ENCODE measurements at places on chromosomes 12 and 14.
A peak's percentile ranks its signal among the peaks of the same experiment; 100 is the strongest.

GRCh38 chr12:68771223-68771925 lies 25.4 kb downstream of the SLC35E3 start:
- DNase-seq: no peak

DNA sequence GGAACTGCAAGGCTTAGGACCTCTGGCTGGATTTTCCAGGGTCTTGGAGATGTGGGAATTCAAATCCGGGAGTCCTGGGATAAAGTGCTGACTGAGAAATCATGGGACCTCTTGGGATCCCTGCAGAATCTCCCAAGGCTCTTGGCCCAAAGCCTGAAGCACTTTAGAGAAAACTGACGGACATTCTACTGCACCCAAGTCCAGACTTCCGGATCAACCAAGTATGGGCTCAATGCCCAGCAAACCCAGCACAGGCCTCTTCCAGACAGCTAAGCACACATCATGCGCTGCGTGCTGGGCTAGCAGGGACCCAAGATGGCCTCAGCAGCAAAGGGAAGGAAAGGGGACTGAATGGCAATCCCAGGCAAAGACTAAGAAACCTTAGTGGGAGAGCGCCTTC lies 85.0 kb downstream of the ACTN1 start:
- no peak for DNase-seq

- no peak for DNase-seq
Observed at GRCh38 chr12:105296116-105297089, 34.1 kb upstream of the C12orf75 start.

GRCh38 chr14:37994846-37995372 lies 212.8 kb upstream of the SSTR1 start:
- no peak for DNase-seq

DNA sequence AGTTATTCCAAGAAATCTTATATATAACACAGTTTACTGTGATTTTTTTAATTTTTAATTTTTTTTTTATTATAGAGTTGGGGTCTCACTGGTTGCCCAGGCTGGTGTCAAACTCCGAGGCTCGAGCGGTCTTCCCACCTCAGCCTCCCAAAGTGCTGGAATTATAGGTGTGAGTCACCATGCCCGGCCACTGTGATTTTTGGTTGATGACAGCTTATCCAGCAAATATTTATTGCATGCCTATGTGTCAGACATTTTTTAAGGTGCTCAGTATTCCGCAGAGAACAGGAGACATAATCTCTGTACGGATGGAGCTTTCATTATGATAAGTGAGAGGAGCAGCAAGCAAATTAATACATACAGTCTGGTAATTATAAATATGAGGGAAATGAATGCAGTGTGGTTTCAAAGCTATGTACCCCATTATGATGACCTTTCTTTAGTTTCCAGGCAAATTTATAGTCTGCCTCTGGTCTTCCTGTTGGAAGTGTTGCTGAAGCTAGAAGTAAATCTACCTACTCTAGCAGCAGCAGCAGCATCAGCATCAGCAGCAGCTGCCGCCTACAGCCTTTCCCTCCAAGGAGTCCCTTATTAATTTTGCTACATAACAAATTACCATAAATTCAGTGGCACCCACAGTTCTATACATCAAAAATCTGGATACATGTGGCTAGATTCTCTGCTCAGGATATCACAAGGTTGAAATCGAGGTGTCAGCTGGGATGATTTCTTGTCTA lies 32.3 kb downstream of the FRS2 start:
- DNase-seq: no peak

- no peak for DNase-seq
Observed at GRCh38 chr12:12992418-12993130, 7.5 kb downstream of the HEBP1 start.

- DNase-seq: no peak
Observed at GRCh38 chr14:65345266-65345665, 67.3 kb upstream of the FUT8 start.

- no peak for DNase-seq
Observed at GRCh38 chr14:20751963-20752562, 6.4 kb downstream of the EDDM3A start.

DNA sequence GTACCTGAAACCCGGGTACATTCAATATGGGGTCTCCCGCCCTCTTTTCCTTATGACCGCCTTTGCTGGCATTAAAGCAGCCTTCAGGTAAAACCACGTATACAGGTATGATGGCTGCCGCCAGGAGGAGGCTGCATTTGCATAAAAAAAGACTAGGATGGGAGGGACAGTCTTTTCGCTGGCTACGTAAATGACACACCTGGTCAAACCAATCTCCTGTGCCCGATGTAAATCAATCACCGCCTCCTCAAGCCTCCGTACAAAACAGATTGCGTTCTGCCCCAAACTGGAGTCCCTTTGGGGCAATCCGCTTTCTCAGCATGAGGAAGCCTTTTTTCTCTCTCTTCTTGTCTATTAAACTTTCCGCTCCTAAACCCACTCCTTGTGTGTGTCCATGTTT lies 8.1 kb upstream of the ALDH1L2 start:
- no peak for DNase-seq

- DNase-seq: no peak
Observed at GRCh38 chr12:93080452-93080851, 151.4 kb upstream of the EEA1 start.

GRCh38 chr14:104865081-104865630 lies at the start of gene CEP170B:
Gene CEP170B, plus strand, starts transcription at chr14:104865268. Its CDS starts 3,183 bp downstream, at chr14:104868451.
- no peak for DNase-seq

DNA sequence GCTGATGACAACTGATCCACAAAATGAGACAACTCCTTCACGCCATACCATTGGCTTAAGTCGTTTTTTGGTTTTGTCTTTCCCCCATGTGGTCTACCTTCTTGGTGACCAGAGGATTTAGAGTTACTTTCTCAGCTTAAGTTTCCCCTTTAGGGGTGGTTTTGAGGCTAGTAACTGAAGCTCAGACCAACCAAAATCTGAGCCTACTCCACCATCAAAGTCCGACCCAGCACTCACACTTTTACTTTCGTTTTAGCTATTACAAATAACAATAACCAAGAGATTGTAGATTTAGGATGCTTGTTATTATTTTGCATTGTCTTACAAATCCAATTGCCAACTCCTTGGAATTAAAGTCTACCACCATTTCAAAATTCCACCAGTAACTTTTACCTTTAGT lies 130.6 kb upstream of the MDM1 start:
- no peak for DNase-seq

DNA sequence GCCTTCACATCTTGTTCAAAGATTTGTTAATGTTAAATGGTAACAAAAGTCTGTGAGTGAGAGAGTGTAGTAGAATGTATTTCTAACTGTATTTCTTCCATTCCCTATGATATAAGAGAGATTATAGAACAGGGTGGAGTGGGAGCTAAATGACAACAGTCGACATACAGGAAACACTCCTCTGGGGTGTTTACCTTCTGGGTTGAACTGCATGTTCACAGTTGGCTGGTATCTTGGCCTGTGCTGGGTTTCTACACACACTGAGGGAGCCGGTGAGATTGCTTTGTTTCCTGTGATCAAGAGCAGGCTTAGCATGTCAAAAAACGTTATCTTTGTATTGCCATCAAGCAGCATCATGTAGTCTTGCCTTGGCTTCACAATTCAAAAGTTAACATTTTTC lies 274.3 kb upstream of the FAR2 start:
- DNase-seq: no peak

DNA sequence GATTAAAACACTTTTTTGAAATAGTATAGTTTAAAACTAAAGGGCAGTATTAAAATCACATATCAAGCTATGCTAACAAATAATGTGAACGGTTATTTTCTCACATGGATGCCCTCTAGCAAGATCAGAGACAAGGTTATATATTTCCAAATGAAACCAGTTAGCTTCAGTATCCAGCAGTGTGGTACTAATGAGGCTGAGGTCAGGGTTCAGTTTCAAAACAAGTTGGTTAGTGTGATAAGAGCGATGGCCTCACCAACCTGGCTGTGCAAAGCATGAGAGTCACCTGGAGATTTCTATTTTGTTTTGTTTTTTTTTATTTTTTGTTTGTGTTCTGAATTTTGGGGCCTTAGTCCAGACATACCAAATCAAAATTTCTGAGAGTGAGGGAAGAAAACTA lies 352.2 kb upstream of the KITLG start:
- DNase-seq: no peak

DNA sequence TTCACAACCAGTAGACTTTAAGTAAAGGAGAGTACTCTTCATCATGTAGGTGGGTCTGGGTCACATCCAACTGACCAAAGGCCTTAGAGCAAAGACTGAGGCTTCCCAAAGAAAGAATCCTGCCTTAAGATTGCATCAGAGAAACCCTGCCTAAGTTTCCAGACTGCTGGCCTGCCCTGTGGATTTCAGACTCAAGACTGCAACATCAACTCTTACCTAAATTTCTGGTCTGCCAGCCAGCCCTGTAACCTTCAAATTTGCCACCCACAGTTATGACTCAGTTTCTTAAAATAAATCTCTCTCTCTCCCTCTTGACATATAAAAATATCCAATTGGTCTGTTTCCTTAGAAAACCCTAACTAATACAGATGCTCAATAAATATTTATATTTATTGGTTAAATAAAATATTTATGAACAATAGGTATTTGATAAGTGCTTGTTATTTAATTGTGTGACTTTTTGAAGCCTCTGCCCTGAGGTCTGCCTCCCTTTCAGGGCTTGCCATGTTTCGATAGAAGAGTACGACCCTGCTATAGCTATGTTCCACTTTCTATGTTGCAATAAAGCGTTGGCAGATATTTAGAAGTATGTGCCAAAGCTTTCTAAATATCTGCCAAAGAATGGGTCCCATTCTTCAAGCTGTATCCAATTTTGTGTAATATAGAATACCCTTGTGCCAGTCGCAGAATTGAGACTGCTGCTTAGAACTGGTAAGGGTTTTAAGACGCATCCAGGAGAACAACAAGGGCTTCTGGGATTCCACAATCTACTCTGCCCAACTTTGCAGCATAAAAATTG lies 65.7 kb downstream of the TMEM30B start:
- no peak for DNase-seq

- DNase-seq: no peak
Observed at GRCh38 chr12:3458041-3458440, 33.0 kb upstream of the PRMT8 start.

- DNase-seq: peak; percentile 50
Observed at GRCh38 chr14:93956514-93957332, 19.6 kb downstream of the ASB2 start.

GRCh38 chr12:112800183-112800582 lies 8.6 kb downstream of the RPH3A start:
- DNase-seq: no peak

DNA sequence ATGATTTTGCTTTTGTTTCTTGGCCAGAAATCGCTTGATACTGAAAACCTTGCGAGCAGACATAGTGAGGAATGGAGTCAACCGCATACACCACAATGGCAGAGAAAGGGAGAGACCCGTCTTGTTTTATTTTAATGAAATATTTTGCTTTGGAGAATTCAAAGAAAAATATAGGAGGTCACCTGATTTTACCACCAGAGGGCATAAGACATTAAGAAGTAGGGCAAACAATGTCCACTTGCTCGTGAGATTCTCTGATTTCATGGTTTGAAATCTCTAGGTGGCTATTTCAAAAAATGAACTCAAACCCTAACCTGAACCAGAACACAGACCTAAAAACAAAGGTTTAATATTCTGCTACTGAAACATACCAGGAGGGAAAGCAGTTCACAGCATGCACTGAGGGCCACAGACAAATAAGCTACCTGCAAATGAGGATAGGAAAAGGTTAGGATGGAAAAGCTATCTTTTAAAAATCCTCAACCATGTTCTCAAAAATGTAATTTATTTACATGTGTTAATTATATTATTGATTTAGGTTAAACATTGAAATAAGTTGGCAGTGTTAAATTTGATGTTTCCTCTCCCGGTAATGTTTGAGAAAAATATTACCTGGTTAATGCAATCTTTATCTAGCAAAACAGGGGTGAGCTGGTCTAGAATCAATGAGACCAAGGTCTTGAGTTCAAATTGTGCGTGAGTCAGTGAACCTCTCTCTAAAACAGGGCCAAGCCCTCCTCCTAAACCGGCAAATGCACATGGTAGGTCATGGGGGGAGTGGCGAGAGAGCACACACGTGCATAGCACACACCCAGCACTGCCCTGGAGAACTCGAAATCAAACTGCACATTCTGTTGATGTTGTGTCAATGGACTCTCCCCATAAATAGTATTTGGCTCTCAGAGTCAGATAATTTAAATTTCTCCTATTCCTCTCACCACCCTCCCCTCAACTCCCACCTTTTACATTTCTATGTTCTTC lies 12.5 kb downstream of the IFNG-AS1 start:
- peak; percentile 1 for DNase-seq

DNA sequence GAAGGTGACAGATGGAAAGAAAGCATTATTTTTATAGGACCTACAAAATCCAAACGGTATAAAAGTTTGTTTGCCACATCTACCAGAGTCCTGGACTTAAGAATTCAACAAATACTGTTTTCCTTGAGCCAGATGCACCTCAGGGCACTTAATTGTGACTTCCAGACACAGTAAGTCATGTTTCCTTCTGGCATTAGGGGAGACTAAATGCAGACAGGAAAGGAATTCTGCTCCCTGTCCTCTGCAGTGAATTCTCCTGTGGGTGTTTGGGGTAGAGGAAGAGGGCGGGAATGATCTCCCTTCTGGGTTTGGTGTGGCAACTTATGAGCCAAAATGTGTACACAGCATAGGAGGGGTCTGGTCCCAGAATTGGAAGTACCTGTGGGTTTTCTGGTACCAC lies 93.9 kb upstream of the ZDHHC17 start:
- no peak for DNase-seq

DNA sequence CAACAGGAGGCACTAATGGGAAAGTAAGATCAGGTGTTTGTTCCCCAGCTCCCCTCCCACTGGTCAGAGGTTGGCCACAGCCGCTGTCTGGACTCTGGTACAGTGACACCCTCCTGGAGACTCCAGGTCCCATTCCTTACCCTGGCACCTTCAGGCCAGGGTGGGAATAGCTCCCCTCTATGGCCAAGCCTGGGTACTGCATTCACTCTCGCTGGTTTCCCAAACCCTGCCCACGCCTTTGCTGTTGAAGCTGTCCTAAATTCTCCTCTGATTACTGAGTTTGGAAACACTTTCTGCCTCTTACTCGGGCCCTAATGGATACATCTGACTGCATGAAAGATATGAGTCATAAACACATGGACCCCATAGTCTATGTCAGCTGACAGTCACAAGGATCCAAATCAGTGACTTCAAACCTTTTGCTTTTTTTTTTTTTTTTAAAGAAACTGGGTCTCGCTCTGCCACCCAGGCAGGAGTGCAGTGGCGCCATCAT lies 17.9 kb downstream of the HRK start:
- DNase-seq: no peak

GRCh38 chr12:128337071-128337345 lies 70.0 kb downstream of the TMEM132C start:
- DNase-seq: no peak

- no peak for DNase-seq
Observed at GRCh38 chr12:6635856-6636531, at the start of gene LPAR5. Gene LPAR5, minus strand, starts transcription at chr12:6635959. Its CDS starts 14,711 bp downstream, at chr12:6621248.

DNA sequence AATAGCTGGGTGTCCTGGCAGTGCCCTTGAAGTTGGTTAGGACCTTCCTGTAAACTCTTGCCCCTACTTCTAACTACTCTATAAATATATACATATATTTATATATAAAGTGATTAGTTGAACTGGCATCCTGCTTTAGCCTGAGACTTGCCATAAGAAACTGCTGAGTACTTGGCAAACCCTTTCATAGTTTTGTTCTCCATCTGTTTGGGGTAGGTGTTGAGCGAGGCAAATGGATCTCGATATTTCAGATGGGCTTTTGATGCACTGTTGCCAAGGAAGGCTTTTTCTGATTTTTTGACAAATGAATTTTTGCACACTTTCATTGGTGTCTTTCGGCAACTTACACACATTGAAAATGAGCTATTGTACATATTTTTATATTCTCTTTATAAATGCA lies 10.4 kb downstream of the CALM1 start:
- DNase-seq: peak; percentile 44

Data from cerebellar cortex (tissue), 1 donor.